Activated CD4-positive, alpha-beta T cell treated with anti-CD3 and anti-CD28 coated beads, Interleukin-2, amount 10 ng/mL, durations not matched to agents 7 days and 5 days (primary cell): ENCODE measurements at places on chromosomes 13 and 19.
A peak's percentile ranks its signal among the peaks of the same experiment; 100 is the strongest.

- DNase-seq = no peak
Measured at GRCh38 chr13:110161112-110161882, 145.7 kb downstream of the COL4A1 start.

- no peak for DNase-seq
Measured at GRCh38 chr13:40916207-40916998, 102.7 kb downstream of the ELF1 start.

DNA sequence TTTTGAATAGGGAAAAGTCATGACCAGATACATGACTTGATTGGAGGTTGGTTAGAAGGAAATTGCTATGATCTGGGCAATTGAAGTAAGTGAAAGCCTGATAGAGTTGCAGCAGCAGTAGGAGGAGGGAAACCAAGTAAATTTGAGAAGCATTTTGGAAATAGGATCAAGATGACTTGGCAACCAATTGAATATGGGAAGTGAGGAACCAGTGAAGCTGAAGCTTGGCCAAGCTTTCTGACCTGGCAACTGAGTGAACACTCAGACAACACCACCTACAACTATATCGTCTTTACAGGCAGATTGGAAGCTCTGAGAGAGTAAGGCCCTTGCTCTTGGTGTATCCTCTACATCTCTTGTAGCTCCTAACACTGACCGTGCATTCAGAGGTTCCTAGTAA, 16.2 kb upstream of the KATNAL1 start:
- DNase-seq = no peak

DNA sequence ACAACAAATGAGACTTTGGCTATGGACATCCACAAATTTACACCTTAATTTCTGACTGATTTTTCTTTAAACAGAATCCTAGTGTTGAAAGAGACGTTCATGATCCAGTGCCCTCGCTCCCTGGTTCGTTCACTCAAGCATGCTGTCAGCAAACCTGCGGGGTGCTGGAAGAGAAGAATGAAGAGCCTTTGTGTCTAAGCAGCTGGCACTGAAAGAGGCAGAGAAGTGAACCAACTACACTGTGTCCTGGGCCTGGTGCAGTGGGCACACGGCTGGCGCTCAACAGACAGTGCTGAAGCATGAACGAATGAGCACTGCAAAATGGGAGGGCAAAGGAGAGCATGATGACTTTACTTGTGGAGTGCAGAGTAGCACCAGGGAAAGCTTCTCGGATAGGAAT, 46.8 kb downstream of the MIPEP start:
- DNase-seq = no peak

- DNase-seq = no peak
Measured at GRCh38 chr19:8096071-8096470, 43.5 kb downstream of the CCL25 start.

DNA sequence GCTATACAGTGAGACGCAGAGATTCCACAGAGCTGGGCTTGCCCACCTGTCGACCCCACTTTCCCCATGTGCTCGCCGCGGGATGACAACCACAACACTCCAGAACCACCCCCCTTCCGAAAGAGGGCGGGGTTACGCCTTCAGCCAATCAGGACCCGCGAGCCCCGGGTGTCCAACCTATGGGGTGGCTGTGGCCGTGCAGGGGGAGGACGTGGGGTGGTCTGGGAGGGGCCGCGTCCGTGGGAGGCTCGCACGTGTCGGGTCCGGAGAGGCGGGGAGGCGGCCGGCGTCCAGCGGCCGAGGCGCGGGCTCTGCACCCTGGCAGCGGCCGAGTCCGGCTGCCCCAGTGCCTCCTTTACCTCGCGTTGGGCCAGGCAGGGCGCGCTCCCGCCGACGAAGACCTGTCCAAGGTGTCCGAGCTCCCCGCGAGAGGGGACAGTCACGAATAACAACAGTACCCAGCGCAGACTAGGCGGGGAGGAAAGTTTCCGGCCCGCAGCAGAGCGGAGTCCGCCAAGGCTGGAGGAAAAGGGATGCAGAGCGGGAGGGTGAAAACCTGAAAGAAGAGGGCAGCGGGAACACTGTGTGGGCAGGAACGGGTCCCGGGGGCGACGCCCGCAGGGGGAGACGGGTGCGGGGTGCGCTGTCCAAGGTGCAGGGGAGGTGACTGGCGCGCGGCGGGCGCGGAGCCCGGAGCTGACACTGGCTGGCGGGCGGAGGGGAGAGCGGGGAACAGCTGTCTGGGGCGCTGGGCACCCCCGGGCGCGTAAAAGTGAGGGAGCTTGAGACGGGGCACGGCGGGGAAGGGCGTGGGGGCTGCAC, 911 bp downstream of the ENOX1 start:
- DNase-seq = peak; percentile 14

GRCh38 chr13:37306778-37307544, 201.5 kb upstream of the CSNK1A1L start:
- DNase-seq = no peak

GRCh38 chr19:10639836-10640235, 14.3 kb upstream of the ILF3 start:
- DNase-seq = no peak
